ENCODE measurements at places on chromosomes 4 and X. TPM values are rescaled to one million over a fixed set of nuclear protein-coding genes. Genes with fewer than 3 reads are reported as not detected.

The NUDT9 gene
- polyA plus RNA-seq, result 21.1 TPM

The STPG2 gene
- not detected for polyA plus RNA-seq

The CLDN34 gene
- polyA plus RNA-seq, result not detected

The BGN gene
- 0.12 TPM for polyA plus RNA-seq

The CNGA1 gene
- polyA plus RNA-seq, result 0.50 TPM

The CFAP299 gene
- polyA plus RNA-seq, result not detected

The F8A1 gene
- polyA plus RNA-seq, result 16.6 TPM

The TCEAL5 gene
- not detected for polyA plus RNA-seq

The RHOXF1 gene
- polyA plus RNA-seq, result not detected

The ETDA gene
- not detected for polyA plus RNA-seq

The MAGEB1 gene
- polyA plus RNA-seq, result not detected

The ARHGEF9 gene
- polyA plus RNA-seq, result 8.2 TPM

The PPARGC1A gene
- polyA plus RNA-seq, result not detected

The BEX2 gene
- 12.4 TPM for polyA plus RNA-seq

The SPANXN3 gene
- not detected for polyA plus RNA-seq

The AR gene
- not detected for polyA plus RNA-seq

The CYLC1 gene
- not detected for polyA plus RNA-seq

The SRD5A3 gene
- polyA plus RNA-seq, result 12.5 TPM

The PPM1K gene
- 3.3 TPM for polyA plus RNA-seq

The MAGEA4 gene
- not detected for polyA plus RNA-seq

The QDPR gene
- 45.0 TPM for polyA plus RNA-seq

The FABP2 gene
- polyA plus RNA-seq, result not detected

The SCFD2 gene
- polyA plus RNA-seq, result 6.3 TPM

The ARR3 gene
- not detected for polyA plus RNA-seq

The SATL1 gene
- polyA plus RNA-seq, result not detected

The TSR2 gene
- 49.5 TPM for polyA plus RNA-seq

The PPBP gene
- polyA plus RNA-seq, result not detected

The MAGEA8 gene
- polyA plus RNA-seq, result not detected

The PNMA6A gene
- 0.64 TPM for polyA plus RNA-seq

Measured in foreskin keratinocyte (primary cell).